Esophagus mucosa (tissue), 1 donor: ENCODE measurements at places on chromosomes 2 and 18.

DNA sequence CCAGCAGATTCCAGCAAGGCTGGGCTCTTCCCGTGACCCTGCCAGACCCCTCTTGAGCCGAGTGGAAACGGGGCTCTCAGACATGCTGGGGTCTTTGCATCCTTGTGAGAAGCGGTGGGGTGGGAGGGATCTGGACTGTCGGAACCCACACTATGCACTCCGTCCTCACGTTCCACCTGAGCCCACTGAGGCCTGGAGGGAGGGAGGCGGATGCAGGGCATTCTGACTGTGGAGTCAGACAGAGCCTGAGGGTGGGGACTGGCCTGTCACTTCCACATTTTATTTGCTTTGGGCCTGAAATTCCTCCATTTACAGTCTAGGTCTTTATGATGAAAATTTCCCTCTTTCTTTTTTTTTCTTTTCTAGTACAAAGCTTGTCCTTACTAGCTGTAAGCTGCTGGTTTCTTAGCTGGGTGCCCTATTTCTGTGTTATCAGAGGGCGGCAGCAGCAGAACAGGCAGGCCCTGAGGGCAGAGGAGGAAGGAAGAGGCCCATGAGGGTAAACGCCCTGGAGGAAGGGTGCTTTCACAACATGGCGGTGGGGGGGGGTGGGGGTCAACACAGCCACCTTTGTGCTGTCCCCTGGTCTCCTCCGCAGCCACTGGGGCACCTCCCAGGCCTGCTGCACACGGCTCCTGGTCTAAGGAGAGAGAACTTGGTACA lies 373.5 kb upstream of the MYT1L start:
- no peak for ATAC-seq

DNA sequence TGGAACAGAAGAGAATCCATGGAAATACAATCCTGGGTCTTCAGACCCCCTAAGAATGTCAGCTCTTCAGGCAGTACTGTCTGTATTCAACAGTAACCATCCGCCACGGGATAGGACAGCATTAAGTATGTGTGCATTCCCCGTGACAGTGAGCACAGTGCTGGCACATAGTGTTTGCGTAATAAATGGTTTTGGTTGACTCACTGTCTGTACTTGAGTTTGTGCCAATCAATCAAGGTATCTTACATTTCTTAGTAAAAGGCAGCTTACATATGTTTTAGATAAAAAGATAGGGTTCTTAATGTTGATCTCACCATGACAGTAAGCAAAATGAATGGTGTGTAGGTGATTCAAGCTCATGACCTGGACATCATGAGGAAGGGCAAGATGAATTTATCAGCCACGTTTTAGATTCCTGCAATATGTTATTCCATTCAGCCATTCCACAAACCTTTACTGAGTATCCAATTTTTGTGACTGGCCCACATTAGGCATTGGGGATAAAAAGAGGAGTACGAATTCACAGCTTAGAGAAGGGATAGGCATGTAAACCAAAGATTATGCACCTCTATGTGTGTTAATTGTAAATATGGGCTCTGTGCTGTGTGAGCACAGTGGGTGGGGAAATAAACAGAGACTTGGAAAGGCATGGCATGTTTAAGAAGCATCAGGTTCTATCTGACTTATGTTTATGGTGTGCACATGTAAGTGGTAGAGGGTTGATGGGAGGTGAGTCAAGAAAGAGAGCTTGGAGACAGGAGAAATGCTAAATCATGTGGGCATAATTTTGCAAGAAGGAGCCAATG lies 258.8 kb downstream of the SLC8A1 start:
- peak; percentile 73 for ATAC-seq

DNA sequence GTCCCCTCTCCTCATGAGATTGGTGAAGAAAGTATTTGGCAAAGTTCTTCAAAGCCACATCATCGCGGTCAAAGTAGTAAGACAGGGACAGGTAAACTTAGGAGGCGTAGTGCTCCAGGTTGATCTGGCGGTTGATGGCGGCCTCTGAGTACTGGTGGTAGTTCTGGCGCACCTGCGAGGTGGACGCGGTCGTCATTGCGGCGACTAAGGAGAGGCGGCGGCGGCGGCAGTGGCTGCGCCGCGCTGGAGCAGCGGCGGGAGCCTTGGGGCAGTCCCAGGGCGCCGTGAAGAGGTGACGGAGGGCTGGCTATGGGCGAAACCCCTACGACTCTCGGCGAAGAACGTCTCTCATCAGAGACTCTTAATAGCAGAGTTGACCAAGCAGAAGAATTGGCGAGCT lies 107.2 kb upstream of the UBE2E3 start:
- no peak for ATAC-seq

GRCh38 chr2:231413456-231413855 lies 17.9 kb downstream of the B3GNT7 start:
- ATAC-seq = no peak
